ENCODE measurements at places on chromosomes 6 and 20. TPM values are rescaled to one million over a fixed set of nuclear protein-coding genes. Genes with fewer than 3 reads are reported as not detected.

Gene MEI4
- total RNA-seq, result 0.06 TPM

DNA sequence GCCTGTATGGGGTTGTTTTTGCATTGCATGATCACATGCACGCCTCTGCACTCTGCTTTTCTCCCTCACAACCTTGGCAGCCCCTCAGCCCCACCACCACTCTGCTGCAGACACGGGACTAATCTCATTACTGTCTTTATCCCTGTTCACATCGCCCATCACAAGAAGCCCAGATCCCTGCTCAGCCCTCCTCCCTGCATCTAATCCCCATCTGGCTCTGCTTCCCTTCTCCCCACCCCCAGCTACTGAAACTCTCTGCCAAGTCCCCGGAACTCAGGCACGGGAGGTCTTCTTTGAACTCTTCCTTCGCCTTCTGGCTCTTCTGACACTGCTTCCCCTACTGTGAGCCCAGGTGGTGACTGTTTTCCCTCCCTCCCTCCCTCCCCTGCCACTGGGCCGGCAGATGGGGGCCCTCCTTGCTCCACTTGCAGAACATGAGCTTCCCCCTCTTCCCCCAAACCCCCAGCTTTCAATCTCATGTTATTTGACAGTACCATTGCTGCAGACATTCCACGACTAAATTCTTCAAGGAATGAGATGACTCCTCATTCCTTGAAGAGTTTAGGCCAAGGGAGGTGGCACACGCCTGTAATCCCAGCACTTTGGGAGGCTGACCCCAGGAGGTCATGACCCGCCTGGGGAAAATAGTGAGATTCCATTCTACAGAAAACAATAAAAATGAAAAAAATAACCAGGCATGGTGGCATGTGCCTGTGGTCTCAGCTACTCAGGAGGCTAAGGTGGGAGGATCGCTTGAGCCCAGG is 21.9 kb upstream of the TULP1 start:
- no peak for DNase-seq

Gene BCLAF1
- 99.0 TPM for total RNA-seq

Gene IMPG1
- not detected for total RNA-seq

- no peak for DNase-seq
Observed at GRCh38 chr20:48706116-48706656, 121.6 kb downstream of the PREX1 start.

Gene CBLN4
- not detected for total RNA-seq

Gene PPP1R3D
- 3.9 TPM for total RNA-seq

- DNase-seq, result peak; percentile 77
Observed at GRCh38 chr20:47568019-47568418, 66.3 kb downstream of the NCOA3 start.

DNA sequence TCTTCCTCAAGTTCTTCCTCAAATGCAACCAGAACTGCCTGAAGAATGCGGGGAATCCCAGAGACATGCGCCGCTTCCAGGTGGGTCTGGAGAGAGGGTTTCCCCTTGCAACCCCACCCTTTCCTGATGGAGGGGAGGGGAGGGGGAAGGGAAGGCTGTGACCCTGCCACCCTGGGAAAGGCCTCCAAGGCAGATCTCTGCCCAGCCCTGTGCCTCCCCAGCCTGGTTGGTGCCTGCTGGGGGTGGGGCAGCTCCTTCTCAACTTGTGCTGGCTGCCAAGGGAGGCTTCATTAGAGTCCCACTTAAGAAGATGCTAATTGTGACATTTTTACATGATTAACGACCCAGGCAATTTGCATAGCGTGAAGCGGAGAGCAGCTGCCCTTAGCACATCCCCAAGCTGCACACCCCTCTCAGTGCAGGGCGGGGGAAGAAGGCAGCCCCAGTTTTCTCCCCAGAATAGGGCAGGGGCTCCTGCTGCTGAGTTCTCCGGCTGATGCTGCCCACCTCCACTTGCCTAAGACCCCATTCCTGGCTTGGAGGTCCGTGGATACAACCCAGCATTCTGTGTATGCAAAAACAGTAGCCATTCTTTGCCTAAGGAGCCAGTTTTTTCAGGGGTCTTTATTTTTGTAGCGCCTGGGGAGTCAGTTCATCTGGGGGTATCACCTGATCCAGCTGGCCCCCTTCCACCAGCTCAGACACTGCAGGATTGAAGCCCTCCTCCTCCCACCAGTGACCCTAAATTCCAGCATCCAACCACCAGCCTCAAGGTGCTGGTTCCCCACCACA is 51.7 kb downstream of the CPXM1 start:
- no peak for DNase-seq

Gene KCNG1
- 65.0 TPM for total RNA-seq

- no peak for DNase-seq
Observed at GRCh38 chr6:162940426-162940825, 212.7 kb downstream of the PACRG start.

DNA sequence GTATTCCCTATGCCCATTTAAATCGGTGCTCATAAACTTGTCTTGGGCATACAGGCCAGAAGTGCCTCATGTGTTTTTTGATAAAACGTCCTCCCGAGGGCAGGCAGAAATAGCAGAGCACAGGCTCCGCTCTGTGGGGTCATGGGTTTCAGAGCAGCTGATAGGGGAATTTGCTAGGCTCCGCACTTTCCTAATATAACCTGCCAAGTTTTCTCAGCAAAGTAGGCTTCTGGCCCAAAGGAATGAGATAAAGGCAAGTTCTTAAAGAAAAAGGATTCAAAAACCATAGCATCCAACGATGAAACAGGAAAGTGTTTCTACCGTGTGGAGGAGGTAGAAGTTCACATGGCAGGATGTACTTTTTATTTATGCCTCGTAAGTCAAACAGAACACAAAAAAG is 69.8 kb upstream of the RALGAPA2 start:
- no peak for DNase-seq

Gene CST2
- not detected for total RNA-seq

Gene ENPP5
- total RNA-seq, result not detected

- DNase-seq, result peak; percentile 60
Observed at GRCh38 chr20:62350098-62350628, 16.9 kb downstream of the LAMA5 start.

Gene TNF
- not detected for total RNA-seq

- DNase-seq, result no peak
Observed at GRCh38 chr6:166772518-166772917, 145.5 kb upstream of the RPS6KA2 start.

GRCh38 chr6:3918469-3918868 is 69.3 kb downstream of the FAM50B start:
- DNase-seq, result no peak

DNA sequence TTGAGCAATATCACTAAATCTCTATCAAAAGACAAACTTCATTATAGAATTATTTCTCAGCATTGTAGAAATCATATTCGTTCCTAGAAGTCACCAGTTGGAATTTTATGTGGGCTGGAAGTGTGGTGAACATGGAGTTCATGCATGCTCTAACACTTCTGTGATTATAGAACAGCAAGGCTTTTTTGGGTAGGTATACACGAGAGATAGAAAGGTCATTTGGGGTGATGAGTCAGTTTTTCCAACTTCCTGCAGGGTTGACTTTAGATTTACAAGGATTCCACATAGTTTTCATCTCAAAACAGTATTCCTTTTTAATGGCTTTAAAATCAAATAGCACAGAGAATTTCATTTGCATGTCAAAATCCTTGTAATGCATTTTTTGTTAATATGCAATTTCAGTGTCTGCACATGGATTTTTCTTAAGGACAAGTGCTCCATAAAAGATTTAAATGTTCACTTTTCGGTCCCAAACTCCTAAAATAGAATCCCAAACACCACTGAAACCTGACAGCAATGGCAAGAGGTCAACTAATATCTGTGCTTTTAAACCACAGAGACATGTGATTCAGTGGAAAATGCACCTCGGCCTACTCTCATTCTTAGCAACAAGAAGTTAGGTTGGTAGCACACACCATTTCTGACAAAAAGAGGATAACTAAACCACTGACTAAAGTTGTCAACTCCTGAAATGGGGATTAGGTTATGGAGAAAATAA is 211.0 kb downstream of the MOXD1 start:
- peak; percentile 63 for DNase-seq

DNA sequence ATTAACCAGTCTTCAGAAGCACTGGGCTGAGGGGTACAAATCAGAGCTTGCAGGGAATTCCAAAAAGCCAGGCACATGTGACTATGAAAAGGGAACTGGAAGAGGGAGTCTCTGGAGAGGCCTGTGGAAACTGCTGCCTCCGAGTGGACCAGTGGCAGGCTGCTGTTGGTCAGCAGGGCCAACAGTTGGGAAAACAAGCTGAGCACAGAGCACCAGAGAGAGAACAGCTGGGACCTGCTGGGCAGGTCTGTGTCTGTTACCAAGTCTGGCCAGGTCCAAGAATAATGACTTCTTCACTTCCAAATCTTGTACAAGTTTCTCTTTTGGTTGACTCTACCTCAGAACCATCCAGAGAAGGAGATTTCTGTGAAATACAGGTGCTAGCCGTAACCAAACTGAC is 81.4 kb downstream of the LIN28B start:
- DNase-seq, result no peak

- DNase-seq, result no peak
Observed at GRCh38 chr6:157226761-157227160, 96.6 kb downstream of the TMEM242 start.

Gene TLDC2
- not detected for total RNA-seq

Gene ALDH5A1
- 1.0 TPM for total RNA-seq

Gene ARHGAP18
- total RNA-seq, result 32.1 TPM

Gene PPP1R3G
- not detected for total RNA-seq

DNA sequence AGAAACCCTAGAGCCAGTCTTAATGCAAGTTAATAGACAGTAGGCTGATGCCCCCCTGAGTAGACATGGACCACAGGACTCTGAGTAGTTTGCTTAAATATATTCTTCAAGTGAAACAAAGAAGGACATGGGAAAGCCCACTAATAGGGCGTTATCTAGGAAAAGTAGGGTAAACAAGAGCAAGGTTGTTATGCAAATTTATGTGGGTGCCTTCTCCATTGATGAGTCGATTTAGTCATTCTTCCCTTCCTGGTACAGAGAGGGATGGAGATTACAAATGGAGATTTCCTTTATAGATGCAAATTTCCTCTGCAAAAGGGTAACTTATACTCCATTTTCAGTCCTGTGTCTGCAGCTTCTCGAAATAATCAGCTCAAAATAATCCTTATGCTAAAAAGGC is 262.0 kb downstream of the CD83 start:
- no peak for DNase-seq

- no peak for DNase-seq
Observed at GRCh38 chr6:1667012-1667804, 57.5 kb downstream of the FOXC1 start.

Gene BMP6
- total RNA-seq, result 4.0 TPM

DNA sequence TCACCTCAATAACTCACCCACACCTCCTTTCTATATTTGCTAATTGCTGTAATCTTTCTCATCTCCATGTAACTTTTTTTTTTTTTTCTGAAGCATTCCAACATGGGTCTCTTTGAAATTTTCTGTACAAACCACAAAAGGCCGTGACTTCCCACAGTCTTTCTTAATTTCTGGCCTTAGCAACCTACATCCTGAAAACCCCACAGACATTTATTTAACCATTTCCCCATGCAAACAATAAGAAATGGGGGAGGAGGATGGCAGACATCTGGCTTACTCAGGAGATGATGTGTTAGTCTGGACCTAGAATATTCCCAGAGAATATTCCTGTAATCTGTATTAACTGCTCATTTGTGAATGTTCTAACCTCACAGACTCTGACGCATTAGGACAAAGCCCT is 57.6 kb downstream of the MEP1A start:
- peak; percentile 68 for DNase-seq

Gene SRSF12
- total RNA-seq, result not detected

DNA sequence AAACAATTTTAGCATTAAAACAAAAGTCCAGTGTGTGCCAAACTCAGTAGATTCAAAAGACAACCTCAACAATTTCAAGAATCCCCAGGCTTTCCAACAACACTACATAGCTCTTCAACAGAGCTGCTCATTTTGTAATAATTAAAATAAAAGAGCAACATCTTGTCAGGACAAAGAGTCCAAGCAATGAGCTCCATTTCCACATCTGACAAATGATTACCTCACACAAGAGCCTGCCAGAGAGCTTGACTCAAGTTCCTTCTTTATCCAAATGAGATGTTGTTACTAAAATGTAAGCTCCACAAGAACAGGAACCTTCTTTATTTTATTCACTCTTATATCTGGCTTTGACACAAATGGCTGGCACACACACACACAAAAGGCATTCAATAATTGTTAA is 449.8 kb downstream of the HACE1 start:
- DNase-seq, result no peak

Gene SALL4
- not detected for total RNA-seq

Measured in HT1080 (cell line).